ENCODE measurements at places on chromosomes 16 and 17.

DNA sequence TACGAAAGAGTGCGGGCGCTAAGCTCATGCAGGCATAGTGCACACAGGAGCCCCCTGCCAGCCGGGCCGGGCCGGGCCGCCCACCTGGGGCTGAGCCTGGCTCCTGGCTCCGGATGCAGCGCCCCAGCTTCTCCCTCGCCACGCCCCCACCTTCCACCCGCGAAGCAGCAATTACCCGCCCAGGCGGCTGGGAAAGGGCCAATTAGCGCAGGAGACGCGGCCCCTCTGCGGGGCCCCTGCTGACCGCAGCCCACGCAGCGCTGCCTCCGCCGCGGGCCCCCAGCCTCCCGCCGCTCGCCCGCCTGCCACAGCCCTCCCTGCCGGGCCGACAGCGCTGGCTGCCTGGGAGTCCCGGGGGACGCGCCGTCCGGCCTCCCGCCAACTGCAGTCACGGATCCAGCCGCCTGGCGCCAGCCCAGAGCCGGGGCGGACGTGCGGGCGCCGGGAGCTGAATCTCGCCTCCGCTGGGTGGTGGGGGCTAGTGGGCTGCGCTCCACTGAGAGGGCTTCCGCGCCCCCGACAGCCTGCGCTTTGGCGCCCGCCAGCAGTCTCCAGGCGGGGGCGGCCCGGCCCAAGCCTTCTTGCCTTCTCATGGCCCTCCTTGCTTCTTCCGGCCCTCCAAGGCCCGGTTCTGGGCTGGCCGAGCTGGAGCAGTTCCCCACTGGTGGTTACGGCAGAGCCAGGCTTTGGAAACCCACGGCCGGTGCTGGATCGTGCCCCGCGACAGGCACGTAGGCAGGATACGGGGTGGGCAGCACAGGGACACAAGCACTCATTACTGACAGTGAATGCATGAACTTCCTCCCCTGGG, 14.9 kb upstream of the CBFB start:
- peak; percentile 85 for DNase-seq

DNA sequence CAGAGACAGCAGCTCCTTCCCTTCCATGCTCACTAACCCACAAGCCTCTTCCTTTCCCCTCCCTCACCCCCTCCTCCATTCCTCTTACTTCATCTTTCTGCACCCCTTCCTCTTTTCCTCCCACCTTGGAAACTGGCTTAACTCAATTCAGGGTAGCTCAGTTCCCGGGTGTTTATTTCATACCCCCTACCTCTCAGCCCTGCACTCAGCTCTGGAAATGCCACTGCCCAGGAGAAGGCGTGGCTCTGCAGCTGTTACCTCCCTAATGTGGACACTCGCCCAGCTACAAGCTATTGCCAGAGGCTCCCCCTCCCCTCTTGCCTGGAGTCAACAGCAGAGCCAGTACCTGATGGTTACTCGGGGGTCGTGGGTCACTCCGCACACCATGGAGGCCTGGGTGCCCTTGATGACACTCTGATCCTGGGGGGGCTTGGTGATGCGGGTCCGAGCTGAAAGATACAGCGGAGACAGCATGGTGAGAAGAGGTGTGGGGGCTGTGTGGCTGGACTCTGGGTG, 118.4 kb upstream of the CDC42EP4 start:
- DNase-seq = no peak

DNA sequence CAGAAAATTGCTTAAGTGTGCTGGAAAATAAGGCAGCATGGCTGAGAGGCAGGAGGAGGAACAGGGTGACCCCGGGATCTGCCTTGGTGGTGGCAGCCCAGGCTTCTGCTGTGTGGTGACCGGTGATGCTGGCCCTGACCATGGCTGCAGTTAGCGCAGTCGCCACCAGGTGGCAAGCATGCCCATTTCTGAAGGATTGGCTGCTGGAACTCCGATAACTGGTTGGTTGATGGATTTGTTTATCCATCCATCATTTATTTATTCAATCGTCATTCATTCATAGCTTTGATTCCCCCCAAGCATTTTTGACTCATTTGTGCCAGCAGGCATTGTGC, 29.1 kb upstream of the ITGA3 start:
- peak; percentile 86 for DNase-seq

- DNase-seq = no peak
These were observed 144.5 kb downstream of the GRIN2A start for GRCh38 chr16:10037751-10038150.

GRCh38 chr16:2904922-2905240, 6.8 kb upstream of the FLYWCH1 start:
- DNase-seq = no peak

DNA sequence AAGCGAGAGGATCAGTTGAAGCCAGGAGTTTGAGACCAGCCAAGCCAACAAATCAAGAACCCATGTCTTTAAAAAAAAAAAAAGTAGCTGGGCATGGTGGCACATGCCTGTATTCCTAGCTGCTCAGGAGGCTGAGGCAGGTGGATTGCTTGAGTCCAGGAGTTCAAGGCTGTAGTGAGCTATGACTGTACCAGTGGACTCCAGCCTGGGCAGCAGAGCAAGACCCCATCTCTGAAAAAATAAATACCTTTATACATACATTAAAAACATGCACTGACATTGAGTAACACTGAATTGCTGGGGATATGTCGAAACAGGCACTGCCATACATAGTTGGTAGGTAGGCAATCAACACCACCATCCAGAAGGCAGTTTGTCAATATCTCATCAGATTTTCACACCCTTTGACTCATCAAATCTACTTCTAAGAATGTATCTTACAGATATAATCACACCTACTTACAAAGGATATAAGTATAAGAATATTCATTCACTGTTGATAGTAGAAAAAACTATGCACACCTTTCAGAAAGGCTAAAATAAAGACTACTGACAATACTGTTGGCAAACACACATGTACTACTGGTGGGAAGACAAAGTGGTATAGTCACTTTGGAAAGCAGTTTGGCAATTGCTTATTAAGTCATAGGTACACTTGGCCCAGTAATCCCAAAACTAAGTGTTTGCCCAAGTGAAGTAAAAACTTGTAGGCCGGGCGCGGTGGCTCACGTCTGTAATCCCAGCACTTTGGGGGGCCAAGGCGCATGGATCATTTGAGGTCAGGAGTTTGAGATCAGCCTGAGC, 6.4 kb upstream of the CEP20 start:
- DNase-seq = no peak
